Inflammatory macrophage treated with lipopolysaccharide for 1 hour (primary cell): ENCODE measurements at places on chromosomes 4 and X.

- no peak for DNase-seq
Measured at GRCh38 chr4:168740691-168741090, 243.8 kb downstream of the PALLD start.

- no peak for DNase-seq
Measured at GRCh38 chr4:111573386-111573785, 571.9 kb upstream of the FAM241A start.

DNA sequence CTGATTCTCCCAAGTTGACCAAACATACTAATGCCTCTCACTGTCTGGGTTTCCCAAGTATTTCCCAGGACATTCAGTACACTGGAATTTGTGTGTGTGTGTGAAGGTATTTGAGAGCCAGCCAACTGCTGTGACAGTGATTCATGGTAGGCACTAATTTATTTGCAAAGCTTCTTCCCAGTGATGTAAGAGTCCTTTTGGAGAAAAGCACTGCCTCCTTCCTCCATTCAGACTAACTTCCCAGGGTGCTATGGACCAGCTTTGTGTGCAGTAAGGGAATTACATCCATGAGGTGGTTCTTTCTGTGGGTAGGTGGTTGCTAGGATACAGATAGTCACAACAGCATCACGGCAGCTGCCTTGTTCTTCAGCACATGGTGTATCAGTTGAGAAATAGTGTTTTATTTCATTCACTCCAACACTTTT lies 8.7 kb downstream of the EGF start:
- no peak for DNase-seq

GRCh38 chrX:153723351-153724251 lies 586 bp downstream of the BCAP31 start:
- DNase-seq = no peak

DNA sequence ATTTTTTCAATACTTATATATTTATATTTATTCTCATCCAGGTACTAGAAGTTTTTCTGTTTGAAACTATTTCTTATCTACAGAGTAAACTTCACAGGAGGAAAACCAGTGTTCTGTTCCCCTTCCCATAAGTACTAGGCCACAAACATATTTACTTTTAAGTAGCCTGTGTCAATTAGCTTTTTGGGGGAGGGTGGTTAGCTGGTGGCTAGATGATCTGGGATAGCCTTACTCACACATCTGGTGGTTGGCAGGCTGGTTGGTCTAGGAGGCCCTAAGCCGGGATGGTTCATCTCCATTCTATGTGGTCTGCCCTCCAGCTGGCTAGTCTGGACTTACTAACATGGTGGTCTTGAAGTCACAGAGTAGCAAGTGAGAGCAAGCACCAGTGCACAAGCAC lies 6.2 kb downstream of the JADE3 start:
- no peak for DNase-seq

DNA sequence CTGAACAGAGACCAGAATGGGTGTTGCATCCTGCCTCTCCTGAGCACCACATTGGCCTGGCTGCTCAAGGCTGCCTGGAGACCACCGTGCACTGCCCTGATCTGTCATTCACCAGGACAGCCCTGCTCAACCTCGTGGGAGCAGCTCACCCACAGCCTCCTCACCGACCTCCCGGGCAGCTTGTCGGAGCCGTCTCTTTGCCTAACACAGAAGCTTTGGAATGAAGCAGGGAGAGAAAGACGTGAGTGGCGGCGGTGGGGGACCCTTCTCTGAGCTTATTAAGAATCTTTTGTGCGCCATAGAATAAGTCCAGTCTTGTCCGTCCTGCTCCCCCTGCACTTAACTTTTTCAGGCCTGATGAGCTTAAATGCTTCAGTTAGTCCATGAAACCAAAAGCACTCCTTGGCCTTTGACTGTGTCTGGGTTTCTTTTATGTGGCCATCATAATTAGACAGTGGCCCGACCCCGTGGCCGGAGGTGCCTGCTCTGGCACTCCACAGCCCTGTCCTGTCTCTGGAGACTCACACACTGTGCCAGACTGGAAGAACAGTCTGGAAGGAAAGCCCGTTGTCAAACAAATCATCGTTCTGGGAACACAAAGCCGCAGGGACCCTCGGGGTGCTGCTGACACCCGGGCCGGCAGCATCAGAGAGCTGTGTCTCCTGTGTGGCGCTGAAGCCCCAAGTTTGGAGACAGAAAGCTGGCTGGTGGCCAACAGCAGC lies 192.8 kb downstream of the BCOR start:
- no peak for DNase-seq

DNA sequence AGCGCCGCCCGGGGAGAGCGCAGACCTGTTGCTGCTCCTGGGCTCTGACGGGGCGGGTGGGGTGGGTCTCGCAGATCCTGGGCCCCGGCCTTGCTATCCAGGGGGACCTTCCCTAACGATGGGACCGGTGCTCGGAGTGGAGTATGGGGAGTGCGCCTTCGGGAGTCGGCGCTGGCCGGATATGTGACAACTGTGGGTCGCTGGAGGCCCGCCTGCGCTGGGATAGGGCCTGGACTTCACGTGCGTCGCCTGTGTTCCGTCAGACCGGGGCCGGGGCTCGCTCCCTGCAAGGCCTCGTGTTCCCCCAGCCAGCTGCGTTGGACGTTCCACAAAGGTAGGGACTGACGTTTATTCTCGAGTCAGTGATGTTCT lies 1.3 kb downstream of the TBL1X start:
- DNase-seq = no peak

GRCh38 chrX:69018416-69019072 lies 146.7 kb downstream of the PJA1 start:
- no peak for DNase-seq

DNA sequence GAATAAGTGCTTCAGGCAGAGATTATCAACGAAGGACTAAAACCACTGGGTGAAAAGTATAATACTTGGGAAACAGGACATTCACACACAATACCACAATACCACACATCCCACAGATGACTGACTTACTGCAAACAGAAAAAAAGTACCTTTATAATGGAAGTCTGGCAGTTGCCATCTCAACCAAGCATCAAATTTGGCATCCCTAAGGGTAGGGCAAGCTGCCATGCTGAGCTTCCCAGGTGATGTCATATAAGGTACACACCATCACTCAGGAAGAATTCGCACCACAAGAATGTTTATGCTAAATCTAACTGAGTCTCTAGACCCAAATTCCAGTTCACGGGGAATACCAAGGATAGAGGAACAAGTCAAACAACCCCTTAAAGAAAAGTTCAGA lies 9.1 kb downstream of the QDPR start:
- no peak for DNase-seq

DNA sequence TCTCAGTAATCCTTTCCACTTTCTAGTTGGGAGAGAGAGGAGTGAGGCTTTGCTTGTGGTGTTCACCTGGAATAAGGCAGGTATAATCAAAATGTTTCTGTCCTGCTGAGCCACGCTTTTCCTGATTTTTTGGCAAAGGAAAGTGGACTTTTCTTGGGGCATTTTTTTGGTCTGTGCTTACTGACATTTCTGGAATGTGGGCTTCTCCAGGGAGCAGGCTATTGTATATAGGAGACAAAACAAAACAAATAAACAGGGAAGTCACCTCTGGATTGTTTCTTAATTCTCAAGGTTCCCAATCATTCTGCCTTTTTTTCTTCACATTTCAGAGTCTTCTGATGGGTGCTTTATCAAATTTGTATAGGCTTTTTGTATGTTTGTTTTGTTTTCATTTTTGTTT lies 25.7 kb upstream of the RP2 start:
- no peak for DNase-seq

DNA sequence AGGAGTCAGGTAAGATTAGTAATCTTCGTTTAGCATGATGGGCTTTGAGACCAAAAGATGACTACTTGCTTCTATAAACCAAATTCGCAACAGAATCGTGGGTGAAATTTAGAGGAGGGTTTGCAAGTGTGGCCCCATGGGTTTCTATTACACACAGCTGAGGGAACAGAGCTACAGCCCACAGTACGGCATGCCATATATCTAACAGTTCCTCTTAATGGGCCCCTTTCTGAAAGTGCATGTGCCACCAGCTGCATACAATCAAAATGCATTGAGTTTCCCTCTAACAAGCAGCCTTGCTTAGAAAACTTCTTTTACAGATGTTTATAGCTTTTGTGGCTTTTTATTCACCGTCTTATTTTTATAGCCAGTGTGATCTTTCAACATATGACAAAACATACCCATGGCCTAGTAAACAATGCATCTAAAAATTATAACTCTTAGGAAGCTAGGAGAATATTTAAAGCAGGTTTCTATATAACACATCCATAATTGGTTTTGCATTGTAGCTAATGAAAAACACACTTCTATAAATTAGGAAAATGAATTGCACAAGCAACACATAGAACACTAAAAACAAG lies 202.1 kb downstream of the PRDM5 start:
- no peak for DNase-seq

DNA sequence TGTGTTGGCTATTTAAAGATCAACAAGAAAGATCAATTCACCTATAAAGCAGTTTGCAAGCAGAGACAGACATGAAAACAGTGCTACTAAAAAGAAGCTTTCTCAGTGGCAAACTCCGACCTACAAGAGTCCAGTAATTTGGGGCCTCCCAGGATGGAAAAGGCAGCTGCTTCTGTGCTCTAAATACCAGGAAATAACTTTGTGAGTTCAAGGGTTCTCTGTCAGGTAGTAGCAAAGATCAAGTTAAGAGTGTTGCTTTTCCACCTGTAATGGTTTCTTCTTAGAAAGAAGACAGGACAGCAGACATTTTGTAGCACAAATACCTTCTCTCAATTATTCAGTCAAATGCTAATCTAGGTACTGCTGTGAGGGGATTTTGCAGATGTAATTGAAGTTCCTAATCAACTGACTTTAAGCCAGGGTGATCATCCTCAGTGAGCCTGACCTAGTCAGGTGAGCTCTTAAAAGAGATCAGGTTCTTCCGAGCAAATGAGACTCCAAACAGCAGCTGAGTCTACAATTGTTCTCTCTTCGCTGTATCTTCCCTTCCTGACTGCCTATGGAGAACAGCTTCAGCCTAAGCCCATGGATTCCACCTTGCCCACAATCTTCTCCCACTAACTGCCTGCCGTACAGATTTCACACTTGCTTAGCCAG lies 13.5 kb downstream of the ANKRD17 start:
- DNase-seq = no peak

DNA sequence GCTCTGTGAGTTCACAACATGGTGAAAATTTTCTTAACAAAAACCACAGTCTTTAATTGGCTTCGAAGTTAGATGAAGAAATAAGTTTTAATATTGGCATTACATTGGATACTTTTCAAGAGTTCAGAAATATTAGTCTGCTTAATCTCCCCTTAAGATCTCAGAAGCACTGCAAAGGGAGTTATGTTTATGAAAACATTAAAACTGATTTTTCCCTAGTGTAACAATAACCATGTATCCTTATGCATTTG lies 1.5 kb downstream of the SETD7 start:
- DNase-seq = no peak

- DNase-seq = no peak
Measured at GRCh38 chr4:42281324-42282020, 115.8 kb upstream of the SHISA3 start.

- no peak for DNase-seq
Measured at GRCh38 chrX:115360220-115360781, 70.8 kb downstream of the LUZP4 start.

- DNase-seq = no peak
Measured at GRCh38 chrX:30312858-30313257, 3.7 kb upstream of the NR0B1 start.

GRCh38 chrX:39260965-39261364 lies 459.7 kb downstream of the MID1IP1 start:
- DNase-seq = no peak

DNA sequence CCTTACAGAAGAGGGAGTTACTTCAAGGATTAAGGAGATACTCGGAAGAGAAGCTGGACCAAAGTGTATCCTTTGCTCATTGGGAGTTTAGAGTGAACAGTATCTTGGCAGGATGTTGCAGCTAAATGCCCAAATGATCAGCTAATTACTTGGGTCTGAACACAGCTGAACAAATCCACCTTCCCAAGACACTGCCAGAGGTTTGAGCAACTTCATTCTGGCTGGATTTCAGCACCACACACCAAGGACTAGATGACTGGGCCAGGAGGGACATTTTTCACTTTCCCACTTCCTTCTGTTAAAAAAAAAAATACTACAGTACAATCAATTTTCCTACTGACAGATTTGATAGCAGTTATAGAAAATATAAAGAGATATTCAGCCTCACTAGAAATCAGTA lies 324.6 kb downstream of the MID1IP1 start:
- no peak for DNase-seq

- no peak for DNase-seq
Measured at GRCh38 chr4:15758294-15758693, 19.8 kb upstream of the CD38 start.

DNA sequence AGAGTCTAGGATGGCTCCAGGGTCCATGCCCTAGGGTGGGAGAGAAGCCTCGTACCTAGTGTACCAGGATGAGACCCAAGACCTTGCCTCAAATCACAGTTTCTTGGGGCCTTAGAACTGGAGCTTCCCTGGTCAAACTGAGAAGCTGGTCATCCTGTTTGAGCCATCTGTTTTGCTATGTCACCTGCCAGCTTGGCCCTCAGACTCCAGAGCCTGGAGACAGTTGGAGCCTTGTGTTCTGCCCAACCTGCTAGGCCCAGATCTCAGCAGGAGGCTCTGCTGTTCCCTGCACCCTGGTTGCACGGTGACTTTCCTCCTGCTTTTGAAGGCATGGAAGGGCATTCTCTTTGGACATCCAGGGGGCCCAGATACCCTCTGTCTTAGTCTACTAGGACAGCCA lies 206.3 kb upstream of the ATP6AP2 start:
- DNase-seq = no peak

- peak; percentile 80 for DNase-seq
Measured at GRCh38 chr4:138182838-138183426, 59.2 kb downstream of the SLC7A11 start.

- no peak for DNase-seq
Measured at GRCh38 chr4:74426101-74426500, 18.8 kb upstream of the AREG start.

- no peak for DNase-seq
Measured at GRCh38 chr4:118585015-118585414, 100.2 kb upstream of the METTL14 start.

GRCh38 chr4:8792491-8792890 lies 79.1 kb downstream of the HMX1 start:
- no peak for DNase-seq

- no peak for DNase-seq
Measured at GRCh38 chrX:110678591-110678990, 117.0 kb downstream of the CHRDL1 start.

GRCh38 chr4:34170946-34171345 lies 2073.4 kb downstream of the ARAP2 start:
- no peak for DNase-seq

- DNase-seq = no peak
Measured at GRCh38 chrX:1502241-1502640, 34.7 kb downstream of the P2RY8 start.

- DNase-seq = no peak
Measured at GRCh38 chr4:87901422-87901992, 68.7 kb downstream of the MEPE start.

DNA sequence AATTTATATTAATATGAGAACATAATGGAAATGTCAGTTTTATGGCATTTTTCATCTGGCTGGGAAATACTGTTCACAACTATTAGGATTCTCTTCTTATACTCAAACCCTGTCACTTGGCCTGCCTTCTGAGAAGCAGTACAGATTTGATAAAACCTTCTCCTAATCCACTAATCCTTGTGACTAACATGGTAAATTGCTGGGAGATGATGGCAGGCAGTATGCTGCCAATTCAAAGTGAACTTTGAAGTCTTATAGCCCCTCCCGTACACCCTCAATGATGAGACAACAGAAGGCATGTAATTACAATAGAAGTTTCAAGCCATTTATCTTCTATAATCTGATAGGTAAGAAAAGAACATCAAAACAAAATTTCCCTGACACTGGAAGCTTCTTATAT lies 36.9 kb downstream of the PAQR3 start:
- DNase-seq = no peak
